ENCODE measurements at places on chromosomes 7 and 10.

- peak; percentile 76 for DNase-seq
Observed at GRCh38 chr10:114911052-114911711, 26.8 kb upstream of the TRUB1 start.

- no peak for DNase-seq
Observed at GRCh38 chr10:4557469-4557868, 268.5 kb upstream of the AKR1E2 start.

DNA sequence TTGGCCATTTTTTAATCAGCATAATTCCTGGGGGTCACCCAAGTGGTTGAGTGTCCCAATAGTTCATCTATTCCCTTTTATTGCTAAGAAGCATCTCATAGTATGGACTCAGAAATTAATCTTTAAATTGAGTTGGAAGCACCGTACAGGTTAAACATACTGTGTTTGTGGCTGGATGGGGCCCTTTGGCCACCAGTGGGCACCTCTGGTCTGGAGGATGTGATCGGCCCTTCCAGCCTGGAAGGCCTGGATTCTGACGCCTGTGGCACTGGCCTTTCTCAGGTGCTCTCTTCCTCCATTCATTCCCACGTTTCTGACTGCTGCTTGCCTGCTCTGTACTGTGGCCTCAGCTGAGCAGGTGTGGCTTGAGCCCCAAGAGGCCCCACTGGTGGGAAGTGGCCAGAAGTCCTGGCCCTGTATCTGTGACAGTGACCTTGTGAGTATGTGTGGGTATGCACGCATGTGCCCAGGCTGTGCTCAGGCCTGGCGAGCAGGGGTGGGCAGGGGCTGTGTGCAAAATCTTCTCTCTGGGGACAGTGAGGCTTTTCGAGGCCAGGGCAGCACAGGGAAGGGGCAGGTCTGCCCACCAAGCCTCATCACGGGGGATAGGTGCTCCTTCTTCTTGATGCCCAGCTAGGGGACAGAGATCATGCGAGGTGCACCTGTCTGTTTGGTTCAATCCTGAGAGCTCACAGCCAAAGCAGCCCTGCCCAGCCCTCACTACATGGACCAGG, 30.1 kb downstream of the LDB3 start:
- no peak for DNase-seq

DNA sequence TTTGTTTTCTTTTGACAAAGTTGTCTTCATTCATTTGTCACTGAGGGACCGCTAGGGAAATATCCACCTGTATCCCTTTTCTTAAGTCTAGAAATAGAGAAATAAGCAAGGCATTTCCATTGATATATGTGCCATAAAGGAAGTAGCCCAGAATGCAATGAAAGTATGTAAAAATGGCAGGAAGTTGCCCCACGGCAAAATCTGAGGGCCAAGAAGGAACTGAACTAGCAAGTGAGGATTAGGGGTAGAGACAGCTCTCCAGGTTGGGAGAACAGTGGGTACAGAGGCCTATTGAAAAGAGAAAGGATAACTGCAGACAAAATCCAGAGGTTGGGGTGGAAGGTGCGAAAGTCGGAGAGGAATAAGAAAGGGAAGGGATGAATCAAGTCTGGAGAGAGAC, 56.6 kb upstream of the TOMM7 start:
- no peak for DNase-seq

DNA sequence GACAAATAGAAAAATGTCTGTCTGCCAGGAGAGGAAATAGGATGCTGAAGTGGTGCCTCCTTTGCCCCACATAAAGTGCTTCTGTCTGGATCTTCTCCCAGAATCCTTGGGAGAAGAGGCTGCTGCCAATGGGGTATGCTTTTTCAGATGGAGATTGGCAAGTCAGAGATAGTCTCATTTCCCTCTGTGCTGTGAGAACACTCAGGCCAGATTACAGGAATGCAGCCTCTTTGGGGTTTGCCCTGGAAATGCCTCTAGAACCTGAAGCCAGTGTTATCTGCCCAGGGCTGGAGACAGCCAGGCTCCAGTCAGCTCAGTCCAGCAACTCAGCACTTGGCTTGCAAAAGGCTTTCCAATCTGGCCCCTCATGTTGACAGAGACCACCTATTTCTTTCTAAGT, 119.1 kb upstream of the PHYHIPL start:
- no peak for DNase-seq

GRCh38 chr7:25454562-25455041, 226.3 kb upstream of the NPVF start:
- DNase-seq: no peak

- DNase-seq: no peak
Observed at GRCh38 chr10:132848291-132848701, 62.3 kb upstream of the NKX6-2 start.

GRCh38 chr10:71821909-71822763, 28.9 kb downstream of the PSAP start:
- peak; percentile 57 for DNase-seq

DNA sequence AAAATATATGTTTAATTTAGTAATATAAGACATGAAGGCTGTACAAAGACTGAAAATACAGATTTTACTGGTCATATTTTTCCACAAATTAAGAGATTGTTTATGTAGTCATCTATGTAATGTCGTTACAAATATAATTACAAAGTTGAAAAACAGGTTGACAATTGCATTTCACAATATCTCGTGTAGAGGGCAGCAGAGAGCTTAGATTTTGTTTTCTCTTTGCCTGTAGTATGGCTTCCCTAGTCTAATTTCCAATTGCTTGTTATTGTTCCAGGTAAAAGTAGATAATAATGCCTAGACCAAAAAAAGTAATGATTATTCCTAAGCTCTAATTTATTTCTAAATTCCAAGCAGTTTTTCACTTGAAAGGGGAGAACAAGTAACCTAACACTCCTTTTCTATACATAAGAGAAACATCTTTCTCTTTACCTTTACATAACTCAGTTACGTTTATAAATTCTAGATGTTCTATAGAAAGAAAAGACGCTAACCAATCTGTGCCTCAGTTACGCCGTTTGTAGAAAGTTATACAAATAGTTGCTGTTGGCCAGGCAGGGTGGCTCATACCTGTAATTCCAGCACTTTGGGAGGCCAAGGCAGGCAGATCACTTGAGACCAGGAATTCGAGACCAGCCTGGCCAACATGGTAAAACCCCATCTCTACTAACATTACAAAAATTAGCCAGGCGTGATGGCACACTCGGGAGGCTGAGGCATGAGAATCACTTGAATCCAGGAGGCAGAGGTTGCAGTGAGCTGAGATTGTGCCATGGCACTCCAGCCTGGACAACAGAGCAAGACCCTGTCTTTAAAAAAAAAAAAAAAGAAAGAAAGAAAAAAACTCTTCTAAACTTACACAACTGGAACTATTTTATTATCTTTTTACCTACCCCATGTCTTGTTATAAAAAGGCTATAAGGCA, 30.0 kb downstream of the NET1 start:
- DNase-seq: peak; percentile 71

GRCh38 chr7:155183655-155184054, 113.5 kb downstream of the HTR5A start:
- DNase-seq: no peak

DNA sequence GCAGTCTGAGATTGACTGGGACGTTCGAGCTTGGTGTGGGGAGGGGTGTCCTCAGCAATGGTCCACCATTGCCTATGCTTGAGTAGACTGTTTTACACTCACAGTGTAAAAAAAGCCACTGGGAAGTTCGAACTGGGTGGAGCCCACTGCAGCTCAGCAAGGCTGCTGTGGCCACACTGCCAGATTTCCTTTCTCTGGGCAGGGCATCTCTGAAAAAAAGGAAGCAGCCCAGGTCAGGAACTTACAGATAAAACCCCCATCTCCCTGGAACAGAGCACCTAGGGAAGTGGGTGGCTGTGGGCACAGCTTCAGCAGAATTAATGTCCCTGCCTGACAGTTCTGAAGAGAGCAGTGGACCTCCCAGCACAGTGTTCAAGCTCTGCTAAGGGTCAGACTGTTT, 80.3 kb downstream of the BICC1 start:
- no peak for DNase-seq
